Muscle of back (tissue), 13 donors: ENCODE measurements at places on chromosomes 2 and 18.

GRCh38 chr2:240247241-240247867 is 106.9 kb upstream of the OTOS start:
- DNase-seq: no peak

- no peak for DNase-seq
These were observed 61.9 kb downstream of the KLHL29 start for GRCh38 chr2:23446916-23447315.

GRCh38 chr2:22904126-22904684 is 480.8 kb upstream of the KLHL29 start:
- DNase-seq: peak; percentile 32

- peak; percentile 15 for DNase-seq
These were observed 39.7 kb upstream of the CWC22 start for GRCh38 chr2:180046776-180047175.

GRCh38 chr2:69278366-69278765 is 108.7 kb downstream of the GFPT1 start:
- DNase-seq: no peak

GRCh38 chr2:74206180-74206688 is 7.8 kb downstream of the MTHFD2 start:
- no peak for DNase-seq

- DNase-seq: no peak
These were observed 86.5 kb upstream of the TTC39C start for GRCh38 chr18:23927821-23928746.

- no peak for DNase-seq
These were observed 22.4 kb upstream of the PMAIP1 start for GRCh38 chr18:59877361-59877760.

DNA sequence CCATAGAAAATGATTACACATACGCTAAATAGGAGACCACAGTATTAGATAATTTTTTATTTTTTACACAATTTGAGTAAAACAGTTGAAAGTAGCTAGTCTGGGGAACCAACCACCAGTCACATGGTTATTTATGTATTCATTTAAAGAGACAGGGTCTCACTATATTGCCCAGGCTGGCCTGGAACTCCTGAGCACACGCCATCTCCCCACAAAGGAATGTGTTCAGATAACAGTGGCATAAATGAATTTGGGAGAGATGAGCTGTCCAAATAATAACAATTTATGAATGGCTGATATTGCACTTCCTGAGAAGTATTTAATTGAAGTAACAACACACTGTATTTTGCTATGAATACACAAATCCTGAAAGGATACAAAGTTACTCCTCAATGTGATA is 39.7 kb downstream of the KIDINS220 start:
- DNase-seq: no peak

GRCh38 chr2:112141626-112142007 is 3.4 kb downstream of the FBLN7 start:
- no peak for DNase-seq

DNA sequence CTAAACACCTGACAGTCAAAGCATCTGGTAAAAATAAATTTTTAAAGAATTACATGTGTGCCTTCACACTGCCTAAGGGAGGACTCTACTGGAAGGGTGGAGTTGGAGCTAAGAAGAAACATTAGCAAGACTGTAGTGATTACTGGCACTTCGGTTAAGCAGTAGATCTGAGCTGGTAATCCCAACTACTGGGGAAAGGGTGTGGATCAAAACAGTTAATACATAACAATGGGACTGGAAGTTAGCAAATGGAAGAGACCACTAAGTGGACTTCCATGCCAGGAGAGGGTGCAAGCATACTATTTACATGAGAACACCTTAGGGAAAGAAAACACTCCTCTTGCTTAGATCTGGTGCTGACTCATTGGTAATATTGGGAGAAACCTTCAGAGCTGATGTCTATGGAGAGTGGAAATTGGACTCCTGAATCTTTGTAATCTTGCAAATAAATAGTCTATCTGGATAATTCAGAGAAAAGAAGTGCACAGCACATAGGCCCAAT is 519.6 kb upstream of the LINC00305 start:
- DNase-seq: no peak

DNA sequence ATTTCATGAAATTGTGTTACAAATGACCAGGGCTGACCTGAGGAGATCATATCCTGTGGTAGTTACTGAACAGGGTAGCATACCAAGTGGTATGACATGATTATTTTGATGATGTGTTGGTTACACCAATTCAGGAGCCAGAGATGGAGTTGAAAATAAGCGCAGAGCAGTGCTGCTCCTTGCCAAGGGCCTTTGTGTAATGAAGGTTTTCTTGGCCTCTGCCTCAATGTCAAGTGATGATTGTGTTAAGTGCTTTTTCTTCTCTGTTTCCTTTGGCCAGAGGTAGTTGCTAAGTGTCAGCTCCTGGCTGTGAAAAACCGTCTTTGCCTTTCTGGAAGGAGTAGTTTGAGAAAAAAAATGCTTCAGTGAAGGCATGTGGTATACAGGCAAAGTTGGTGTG is 131.2 kb downstream of the CERS6 start:
- DNase-seq: no peak

- peak; percentile 32 for DNase-seq
These were observed 1530.9 kb upstream of the LRRTM1 start for GRCh38 chr2:81835321-81836000.

GRCh38 chr2:47784352-47784851 is 1.5 kb downstream of the MSH6 start:
- DNase-seq: no peak

DNA sequence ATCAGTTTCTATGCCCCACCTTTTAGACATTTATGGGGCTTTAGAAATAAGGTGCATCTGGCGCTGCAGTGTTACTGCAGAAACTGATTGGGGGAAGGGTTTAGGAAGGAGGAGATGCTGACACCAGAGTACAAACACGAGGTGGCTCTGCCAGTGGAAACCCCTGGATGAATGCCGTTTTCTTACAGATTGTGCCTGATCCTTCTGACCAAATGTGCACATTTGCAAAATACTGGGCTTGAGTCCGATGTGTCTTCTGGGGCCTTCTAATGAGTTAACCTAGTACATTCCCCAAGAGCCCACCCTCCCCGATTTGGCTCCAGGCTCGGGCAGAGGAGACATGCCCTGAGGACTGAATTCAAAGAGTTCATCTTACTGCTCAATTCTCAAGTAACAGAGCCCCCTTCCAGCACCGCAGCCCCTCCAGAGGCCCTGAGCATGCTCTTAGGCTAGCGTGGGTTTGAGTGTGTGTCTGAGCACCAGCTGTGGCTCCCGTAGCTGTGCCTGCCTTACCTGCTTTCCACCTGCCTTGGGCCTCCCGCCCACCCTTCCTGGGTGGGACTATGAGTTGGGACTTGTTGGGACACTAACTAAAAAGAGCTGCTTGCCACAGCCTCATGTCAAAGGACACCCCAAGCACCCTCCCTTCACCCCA is 116.7 kb upstream of the COPS8 start:
- no peak for DNase-seq

DNA sequence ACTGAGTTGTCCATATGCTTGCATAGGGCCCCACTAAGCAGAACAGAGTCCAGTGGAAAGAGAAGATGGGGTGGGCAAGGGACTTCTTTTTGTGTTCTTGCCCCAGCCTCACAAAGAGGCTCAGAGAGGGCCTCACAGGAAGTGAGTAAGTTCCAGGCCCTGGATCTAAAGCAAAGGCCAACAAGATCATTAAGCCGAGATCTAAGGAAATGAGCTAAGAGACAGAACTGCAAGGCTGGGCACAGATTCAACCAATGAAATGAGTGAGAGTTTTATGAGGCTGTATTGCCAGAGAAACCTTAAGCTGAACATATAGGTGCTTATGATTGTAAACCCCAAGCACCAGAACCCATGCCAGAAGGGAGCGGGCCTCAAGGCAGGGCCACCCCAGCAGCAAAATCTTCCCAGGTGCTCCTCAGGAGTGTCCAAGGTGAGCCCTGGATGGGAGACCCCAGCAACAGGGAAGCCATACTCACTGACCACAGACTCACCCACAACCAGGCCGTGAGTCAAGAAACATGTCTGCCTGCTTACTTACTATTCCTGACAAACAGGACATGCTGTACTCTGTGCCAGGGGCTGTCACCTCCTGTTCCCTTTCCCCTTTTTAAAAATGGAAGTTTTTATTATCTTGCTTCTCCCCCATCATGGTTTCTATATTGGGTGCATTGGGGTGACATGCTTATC is 40.2 kb downstream of the SLC14A1 start:
- no peak for DNase-seq
